Activated CD4-positive, alpha-beta T cell treated with anti-CD3 and anti-CD28 coated beads, Interleukin-2, amount 10 ng/mL, durations not matched to agents 7 days and 5 days (primary cell): ENCODE measurements at places on chromosomes 5 and 9. TPM values are rescaled to one million over a fixed set of nuclear protein-coding genes. Genes with fewer than 3 reads are reported as not detected.

- DNase-seq = no peak
Observed at GRCh38 chr5:135452321-135453030, at the start of gene TIFAB. TSS of gene TIFAB (minus strand) at chr5:135452351. CDS start at chr5:135449939, 2,412 bp downstream.

BTNL3 gene
- not detected for total RNA-seq

- no peak for DNase-seq
Observed at GRCh38 chr5:127969651-127970050, 113.9 kb upstream of the SLC12A2 start.

GRCh38 chr5:80355686-80356085 lies 35.9 kb downstream of the SPZ1 start:
- DNase-seq = no peak

GRCh38 chr5:161183559-161183958 lies 331.5 kb upstream of the ATP10B start:
- no peak for DNase-seq

DNA sequence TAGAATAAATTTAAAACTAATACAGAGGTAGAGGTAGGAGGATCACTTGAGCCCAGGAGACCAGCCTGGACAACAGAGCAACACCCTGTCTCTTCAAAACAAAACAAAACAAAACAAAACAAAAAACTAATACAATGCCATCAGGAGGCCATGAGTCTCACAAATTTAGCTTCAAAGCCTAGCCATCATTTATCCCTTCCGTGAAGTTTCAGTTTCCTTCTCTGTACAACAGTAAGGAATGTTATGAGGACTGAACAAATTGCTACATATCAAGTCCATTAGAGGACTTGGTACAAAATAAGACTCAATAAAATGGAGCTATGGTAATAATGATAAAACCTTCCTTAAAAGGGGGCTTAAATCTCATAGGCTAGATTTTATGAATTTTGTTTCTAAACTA lies 60.8 kb downstream of the MAPKAP1 start:
- DNase-seq = no peak
